ENCODE measurements at places on chromosomes 2 and 18.

- no peak for DNase-seq
Measured at GRCh38 chr2:10348891-10349290, 46.2 kb downstream of the HPCAL1 start.

DNA sequence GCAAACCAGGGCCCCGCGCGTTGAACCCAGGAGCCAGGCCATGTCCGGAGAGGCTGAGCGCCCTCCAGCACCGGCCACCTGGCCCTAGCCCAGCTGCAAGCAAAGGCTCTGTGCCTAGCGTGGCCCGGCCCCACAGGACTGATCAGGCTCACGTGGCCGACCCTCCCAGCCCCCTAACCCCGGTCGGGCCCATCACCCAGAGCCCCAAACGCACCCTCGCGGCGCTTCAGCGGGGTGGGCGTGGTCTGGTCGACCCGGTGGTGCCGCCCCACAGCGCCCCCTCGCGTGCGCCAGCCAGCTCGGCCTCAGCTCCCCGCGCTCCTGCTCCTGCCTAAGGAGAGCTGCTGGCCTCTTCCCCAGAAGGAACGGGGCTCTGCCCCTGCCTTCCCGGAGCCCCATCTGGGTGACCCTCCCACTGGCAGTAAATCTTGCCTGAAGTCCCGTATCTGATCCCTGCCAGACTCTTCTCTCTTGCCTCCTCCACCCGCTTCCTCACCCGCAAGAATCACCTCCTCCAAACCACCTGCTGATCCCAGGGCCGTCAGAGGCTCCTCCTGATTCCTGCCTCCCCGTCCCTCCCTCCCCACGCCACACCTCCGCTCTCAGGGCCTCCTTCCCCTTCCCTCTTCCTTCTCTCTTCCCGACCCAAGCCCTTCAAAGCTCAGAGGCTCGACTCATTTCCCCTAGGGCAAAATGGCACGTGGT lies 12.3 kb upstream of the TEX51 start:
- no peak for DNase-seq

- DNase-seq = no peak
Measured at GRCh38 chr2:161681046-161681445, 56.8 kb downstream of the SLC4A10 start.

DNA sequence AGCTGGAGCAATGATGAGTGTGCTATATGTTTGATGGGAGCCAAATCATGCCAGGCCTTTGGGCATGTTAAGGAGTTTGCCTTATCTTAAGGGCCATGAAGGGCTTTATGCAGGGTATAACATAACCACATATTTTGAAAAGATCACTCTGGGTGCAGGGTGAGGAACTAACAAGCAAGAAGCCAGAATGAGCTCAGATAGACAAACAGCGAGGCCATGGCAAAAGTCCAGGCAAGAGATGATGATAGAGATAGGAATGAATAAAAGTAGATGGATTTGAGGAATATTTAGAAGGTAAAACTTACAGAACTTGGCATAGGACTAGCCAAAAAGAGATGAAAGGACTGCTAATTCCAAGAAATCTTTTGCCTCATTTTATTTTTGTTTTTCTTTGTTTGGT lies 6.7 kb downstream of the GALNT3 start:
- no peak for DNase-seq

GRCh38 chr2:174587579-174587978 lies 10.0 kb downstream of the WIPF1 start:
- DNase-seq = no peak

DNA sequence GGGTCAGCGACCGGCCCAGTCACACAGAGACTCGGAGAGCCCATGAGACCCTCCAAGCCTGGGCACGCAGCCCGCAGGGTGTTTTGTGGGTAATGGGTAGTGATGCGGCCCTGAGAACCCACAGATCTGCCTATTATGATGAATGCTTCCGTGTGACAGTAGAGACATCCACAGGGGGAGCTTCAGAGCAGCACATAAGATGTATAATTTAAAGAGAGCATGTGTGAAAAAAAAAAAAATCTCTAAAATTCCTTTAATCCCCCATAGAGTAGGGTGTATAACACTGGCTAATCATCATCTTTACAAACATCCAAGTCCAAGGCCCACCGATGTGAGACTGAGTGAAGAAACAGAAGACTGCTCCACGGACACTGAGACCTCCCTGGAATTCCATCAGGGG lies 34.6 kb downstream of the BIN1 start:
- no peak for DNase-seq

DNA sequence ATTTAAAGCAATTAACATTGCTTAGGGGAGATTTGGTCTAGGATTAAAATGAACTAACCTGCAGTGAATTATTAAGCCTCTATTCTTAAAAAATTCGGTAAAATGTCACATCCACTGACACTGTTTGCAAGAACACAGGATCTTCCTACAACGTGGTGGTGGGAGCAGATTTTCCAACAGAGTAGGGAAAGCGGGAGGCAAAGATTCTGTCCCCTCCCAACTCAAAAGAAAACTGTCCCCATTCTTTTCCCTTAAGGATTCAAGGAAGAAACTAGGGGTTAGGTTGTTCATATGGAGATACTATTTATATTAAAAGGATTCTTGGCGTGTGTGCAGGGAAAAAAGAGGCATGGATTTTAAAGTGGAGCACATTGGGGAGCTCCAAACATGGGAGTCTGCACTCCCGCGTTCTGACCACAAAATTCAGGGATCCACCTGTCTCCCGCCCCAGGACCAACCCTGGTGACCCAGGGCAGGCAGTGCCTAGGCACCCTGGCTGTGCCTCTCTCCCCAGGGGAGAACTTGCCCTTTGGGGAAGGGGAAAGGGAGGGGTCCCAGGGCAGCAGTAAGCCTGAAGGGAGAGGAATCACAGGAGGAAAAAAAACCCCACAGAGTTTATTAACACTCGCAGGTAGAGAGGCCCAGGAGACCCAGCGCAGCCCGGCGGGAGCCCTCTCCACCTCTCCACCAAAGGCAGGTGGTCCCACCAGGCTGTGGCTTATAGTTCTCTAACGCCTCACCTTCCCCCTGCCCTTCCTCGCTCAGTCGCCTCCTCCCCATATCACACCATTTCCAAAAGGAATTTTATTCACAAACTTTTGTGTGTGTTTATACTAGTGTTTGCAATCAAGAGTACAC lies 2.3 kb downstream of the PTGR3 start:
- no peak for DNase-seq

DNA sequence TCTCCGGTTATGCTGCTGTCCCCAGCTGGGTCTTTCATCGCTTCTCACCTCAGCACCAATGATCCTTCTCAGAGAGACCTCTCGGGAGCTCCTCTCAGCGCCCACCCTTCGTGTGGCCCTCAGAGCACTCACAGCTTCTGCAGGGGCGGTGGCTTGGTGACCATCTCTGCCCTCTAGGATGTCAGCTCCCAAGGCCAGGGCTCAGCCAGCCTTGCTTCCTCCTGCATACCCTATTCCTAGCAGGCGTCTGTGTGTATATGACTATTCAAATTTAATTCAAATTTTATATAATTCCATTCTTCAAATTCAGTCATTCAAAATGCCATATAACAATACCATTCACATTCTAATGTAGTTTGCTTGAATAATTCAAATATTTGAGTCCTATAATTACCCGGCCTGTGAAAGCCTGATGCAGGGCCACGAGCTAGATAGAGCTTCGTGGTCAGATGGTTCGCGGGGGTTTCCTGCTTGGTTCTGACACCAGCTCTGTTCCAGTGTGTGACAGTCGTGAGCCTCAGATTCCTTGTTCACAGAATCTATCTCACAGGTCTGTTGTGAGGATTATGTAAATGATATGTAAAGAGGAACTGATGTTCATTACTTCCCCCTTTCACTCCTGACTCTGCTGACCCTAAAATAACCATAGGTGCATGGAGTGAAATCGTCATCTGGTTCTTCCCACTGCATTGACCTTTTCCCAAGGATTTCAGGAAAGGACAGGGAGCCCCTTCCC lies 94.0 kb upstream of the CNGA3 start:
- DNase-seq = no peak

DNA sequence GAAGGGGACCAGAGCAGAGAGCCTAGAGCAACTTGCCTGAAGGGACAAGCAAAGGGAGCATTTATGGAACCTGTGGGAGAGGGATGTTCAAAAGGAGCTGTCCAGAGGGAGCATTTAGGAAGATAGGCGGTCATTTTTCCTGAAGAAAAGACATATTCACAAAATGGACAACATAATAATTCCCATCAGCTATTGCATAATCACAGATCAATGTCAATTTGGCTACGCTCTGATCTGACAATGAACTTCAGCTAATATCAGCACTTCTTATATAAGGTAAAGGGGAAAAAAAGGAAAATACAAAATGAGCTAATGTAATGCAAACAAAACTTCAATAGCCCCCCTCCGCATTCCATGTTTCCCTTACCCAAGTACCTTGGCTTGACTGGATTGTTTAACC lies 291.1 kb upstream of the CDH7 start:
- no peak for DNase-seq

- no peak for DNase-seq
Measured at GRCh38 chr2:212484563-212485080, 54.0 kb downstream of the ERBB4 start.

DNA sequence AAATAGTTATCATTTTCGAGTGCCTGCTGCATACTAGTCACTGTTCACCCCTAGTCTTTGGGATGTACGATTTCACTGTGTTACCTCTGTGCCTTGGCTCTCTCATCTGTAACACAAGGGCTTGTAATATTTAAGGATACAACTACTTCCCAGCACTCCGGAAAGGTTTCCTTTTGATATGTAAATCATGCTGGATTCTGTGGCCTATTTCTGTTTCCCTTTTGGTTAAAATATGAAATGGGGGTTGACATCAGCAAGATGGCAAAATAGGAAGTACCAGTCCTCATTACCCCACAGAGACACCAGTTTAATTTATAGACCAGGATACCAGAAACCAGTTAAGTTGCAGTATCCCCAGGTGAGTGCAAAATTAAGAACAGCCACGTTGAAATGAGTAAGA lies 23.5 kb downstream of the PSMG2 start:
- no peak for DNase-seq

- no peak for DNase-seq
Measured at GRCh38 chr18:598124-598589, 1.4 kb downstream of the CLUL1 start.

DNA sequence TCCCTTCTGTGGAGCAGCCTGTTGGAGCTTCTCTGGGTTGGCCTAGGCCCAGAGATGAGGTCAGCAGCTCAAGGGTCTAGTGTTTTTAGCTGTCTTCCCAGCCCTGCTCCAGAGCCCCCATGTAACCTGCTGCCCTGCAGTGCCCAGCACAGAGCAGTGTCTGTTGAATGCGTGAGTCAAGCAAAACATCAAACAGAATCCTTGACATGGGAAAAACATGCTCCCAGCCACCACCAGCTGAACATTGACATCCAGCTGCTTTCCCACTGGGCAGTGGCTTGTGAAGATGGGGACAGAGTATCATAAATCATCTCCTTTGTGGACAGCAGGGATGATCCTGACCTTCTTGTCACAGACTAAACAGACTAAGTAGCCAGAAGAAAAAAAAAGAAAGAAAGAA lies 22.6 kb downstream of the IMPA2 start:
- DNase-seq = no peak

GRCh38 chr18:6221602-6222014 lies 193.1 kb downstream of the L3MBTL4 start:
- DNase-seq = no peak

DNA sequence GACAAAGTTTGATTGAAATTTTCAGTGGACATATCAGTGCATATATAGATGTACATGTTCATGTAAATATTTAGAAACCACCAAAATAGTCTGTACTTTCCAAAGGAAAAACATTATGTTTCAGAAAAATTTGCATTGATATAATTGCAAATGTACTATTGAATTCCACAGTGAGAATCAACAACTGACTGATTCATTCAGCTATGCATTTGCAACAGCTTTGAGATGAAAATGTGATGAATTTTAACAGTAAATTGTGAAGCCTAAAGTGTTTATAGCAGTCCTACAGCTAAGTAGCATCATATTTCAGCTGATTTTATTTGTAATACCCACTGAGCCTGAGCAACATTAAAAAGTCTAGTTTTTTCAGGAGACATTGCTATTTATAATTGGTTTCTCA lies 1647.4 kb upstream of the DDX18 start:
- DNase-seq = no peak

DNA sequence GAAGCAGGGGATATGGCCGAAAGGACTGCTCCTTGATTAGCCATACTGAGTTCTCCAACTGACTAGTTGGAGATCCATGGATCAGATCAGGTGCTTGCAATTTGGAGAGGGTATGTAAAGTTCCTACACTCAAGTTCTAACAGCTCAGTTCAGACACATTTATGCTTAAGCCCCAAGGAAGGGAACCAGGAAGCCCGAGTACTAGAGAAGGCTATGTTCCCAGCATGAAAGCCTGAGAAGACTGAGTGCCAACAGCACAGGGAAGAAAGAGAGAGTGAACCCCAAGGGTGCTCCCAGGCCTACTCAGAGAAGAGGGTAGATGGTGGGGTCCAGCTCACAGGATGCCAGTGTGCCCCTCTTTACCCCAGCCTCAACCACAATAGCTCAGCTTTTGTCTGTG lies 16.1 kb upstream of the SPTBN1 start:
- DNase-seq = no peak

DNA sequence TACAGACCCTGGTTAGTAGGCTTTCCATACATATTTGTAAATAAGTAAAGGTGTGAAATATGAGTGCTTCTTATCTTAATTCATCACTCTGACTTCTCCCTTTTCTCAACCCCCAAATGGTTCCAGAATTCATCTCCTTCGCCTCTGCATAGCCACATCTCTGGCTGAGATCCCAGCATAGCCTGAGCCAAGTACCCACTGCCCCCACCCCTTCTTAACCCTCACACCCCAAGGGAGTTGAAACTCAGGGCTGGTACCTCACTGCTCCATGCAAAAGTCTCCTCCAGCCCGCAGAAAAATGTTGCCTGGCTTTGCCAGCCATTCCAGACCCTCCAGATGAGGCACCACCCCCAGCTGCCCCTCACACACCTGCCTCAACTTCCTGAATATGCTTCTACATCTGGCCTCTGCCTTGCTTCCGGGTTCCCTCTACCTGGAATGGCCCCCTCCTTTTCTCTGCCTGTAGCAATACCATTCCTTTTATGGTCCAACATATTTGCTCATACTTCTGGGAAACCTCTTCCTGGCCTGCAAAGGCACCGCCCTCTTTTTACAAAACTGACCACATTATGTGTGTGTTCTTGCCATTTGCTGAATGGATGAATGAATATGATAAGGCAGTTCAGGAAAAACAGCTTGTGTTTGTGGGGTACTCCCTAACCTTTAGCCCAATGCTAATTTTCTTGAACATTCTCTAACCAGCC lies 112.8 kb downstream of the CELF4 start:
- DNase-seq = no peak
